ENCODE measurements at places on chromosomes 2 and 18. TPM values are rescaled to one million over a fixed set of nuclear protein-coding genes. Genes with fewer than 3 reads are reported as not detected.

DNA sequence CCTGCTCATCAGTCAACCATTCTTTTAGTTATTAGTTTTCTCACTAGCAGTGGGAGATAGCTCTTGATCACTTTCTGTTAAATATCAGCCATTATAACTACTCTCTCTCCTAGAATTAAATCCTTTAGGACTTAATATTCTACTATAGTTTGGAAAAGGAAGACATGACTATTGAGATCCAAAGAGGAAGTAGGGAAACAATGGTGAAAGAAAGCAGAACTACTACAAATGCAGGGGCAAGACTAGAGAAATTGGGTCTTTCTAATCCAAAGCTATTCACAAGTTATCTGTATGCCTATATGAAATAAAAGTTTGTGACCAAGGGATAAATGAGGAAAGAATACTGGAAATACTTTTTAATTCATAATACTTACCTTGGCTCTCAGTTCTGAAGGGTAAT lies 65.1 kb downstream of the SRBD1 start:
- no peak for DNase-seq

DNA sequence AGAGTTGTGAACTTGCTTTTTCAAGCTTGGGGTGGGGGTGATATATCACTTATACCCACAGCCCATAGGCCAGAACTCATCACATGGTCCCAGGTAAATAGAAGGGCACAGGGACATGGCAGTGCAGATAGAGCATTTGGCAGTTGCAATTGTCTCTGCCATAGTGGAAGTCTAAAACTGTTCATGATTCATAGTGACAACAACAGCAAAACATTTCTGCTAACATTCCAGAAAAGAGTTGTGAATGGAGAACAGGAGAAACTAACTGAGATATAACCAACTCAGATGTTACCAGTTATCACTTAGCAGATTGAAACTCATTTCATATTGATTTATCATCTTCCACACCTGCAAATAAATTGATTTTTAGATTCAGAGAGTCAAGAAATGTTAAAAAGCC lies 278.6 kb upstream of the KYNU start:
- DNase-seq: no peak

The SERPINB7 gene
- total RNA-seq: 1.4 TPM

The CRIM1 gene
- total RNA-seq: 81.5 TPM

The CRYBA2 gene
- 4.3 TPM for total RNA-seq

- no peak for DNase-seq
These were observed 47.1 kb downstream of the COPS8 start for GRCh38 chr2:237132799-237133198.

GRCh38 chr2:156687715-156688114 lies 251.5 kb downstream of the GPD2 start:
- DNase-seq: no peak

The CYS1 gene
- total RNA-seq: 2.1 TPM

- no peak for DNase-seq
These were observed 440.9 kb upstream of the CELF4 start for GRCh38 chr18:38006541-38006940.

DNA sequence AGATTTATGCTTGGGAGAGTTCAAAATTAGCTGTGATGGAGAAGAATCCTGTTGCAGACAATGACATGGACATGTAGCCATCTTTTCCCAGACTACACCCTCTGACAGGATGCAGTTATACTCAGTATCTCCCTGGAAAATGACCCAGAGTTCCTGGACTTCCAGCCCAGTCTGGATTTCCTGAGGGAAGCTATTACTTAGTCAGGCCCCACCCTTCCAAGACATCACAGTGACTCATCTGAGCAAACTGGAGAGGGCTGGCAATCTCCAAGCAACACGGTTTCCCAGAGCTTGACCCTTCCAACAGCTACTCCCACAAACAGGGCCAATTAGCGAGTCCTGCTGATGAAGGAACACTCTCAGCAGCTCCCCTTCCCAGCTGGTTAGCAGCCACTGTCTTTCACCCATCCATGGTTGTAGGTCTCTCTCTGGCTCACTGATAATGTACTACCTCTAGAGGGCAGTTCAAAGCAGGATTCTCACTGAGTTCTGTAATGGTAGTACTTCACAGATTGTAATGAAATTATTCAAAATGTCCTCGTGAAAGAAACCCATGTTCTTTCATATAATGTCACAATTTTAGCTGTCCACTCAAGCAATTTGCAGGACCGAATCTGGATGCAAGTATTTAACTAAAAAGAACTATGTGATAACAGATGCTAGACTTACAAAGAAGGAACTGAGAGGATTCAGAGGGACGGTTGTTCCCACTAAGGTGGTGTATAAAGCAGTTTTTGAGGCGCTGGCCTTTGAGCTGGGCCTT lies 110.2 kb downstream of the MDH1 start:
- DNase-seq: peak; percentile 83

DNA sequence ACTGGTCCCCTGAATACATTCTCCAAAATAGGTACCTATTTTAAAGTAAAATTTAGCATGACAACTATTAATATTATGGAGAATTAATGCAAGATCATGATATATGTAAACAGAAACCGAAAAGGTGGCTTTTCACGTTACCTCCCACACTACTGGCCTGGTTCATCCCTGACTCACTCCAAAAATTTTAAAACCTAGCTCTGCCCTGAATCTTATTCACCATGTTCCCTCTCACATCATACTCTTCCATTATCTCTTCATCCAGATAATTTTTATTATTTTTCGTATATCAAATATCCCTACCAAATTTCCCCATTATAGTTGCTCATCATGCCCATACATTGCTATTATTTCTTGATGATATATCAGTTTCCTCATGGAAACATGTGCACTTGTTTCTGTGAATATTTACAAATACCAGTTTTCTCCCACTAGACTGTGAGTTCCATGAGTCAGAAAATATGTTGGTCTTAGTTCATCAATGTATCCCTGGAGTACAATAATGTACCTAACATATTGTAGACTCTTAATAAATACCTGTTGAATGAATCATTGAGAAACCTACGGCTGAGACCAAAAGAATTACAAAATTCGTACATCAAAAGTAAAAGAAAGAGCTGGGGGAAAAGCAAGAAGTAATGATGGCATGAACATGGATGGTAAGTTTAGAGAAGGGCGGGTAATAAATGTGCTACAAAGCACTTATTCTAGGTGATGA lies 360.1 kb upstream of the CHAC2 start:
- no peak for DNase-seq

DNA sequence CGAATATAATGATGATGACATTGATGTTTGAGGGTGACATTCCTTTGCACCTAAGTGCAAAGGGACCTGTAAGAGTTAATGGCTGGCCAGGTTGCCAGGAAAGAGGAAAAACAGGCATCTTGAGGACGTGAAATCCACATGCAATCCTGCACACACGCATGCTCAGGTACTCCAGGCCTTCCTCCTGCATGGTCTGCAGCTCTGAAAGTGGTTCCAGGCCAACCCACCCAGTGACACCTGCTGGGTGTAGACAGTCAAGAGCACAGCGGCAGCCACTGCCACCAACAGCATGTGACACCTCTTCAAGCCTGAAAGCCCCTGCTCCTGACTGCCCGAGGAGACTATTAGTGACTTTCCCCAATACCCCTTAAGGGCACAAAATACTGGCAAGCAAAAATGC lies 101.6 kb downstream of the PIEZO2 start:
- no peak for DNase-seq

DNA sequence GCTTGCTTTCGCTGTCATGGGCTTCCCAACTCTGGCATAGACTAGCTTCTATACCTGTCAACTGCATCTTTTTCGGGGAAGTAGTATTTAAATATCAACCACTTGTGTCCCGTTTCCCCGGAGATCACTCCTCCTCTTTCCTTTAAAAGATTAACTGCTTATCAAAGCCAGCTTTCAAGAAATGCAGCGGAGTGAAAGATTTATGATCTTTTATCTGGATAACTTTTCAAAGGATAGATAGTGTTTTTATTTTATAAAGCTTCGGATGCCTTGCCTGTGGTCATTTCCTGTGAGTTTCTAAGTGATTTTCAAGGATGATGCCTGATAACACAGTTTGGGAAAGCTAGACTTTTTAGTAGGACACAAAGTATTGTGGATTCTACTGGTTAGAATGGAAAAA lies 2.9 kb upstream of the IGFBP5 start:
- no peak for DNase-seq

DNA sequence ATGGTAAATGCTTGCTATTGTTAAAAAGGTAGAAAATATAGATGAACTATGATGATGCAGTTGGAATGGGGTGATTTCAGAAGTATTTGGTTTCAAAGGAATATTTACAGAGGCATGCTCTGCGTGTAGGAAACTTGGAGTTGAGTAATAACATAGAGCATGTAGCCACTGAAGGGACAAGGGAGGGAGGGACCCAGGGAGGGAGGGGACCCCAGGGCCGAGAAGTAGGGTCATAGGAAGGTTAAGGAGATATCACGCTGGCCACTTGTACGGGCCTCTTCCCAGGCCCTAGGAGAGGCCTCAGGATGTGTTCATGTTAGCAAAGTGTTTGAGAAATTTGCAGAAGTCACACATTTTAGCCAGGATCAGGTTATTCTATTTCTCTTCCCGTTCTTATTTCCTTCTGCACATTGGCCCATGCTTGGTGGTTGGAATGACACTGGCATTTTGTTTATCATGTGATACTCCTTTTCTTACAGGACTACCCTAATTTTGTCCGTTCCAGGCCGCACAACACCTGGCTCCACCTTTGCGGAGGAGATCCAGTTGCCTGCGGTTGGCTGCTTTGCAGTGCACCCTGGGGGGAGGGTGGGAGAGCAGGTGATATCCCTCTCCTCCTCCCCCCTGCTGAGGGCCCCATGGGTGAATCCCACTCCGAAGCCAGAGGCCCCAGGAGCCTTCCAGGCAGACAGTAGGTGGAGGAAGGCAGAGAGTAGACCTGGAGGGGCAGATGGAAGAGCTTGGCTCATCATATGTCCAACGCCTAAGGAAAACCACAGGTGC lies 16.9 kb upstream of the ACKR3 start:
- DNase-seq: no peak

DNA sequence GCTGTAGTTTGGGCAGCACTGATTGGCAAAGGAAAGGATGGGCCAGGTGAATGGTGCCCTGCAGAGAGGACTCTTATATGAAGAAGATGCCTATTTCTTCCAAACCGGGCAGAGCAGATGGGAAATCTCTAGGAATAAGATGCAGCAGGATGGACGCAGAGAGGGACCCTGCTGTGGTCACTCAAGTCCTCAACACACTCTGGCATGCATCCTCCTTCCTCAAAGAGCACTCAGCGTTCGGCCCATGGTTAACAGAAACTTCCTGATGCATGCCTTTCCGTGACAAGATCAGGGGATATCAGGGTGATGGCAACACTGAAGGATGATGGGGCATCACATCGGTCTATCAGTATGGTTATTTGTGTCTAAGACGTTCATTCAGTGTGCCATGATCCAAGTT lies 232.7 kb downstream of the TTC32 start:
- no peak for DNase-seq

DNA sequence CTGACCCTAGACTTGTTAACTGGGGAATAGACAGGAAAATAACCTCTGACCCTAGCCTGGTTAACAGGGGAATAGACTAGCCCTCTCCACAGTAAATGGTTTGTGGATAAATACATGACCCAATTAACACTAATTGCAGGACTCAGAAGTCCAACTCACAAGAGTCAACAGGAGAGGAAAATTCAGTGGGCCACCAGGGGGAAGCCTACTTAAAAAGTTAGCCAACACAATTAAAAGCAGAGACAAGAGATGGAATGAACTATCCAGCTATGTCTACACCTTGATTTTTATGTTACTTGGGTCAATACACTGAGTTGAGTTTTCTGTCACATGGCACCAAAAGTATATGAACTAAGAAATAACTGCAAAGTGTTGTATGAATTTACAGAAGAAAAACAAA lies 158.8 kb upstream of the SLC39A10 start:
- DNase-seq: no peak

The G6PC2 gene
- total RNA-seq: not detected

- no peak for DNase-seq
These were observed 695.7 kb upstream of the POU3F3 start for GRCh38 chr2:104158191-104158590.

DNA sequence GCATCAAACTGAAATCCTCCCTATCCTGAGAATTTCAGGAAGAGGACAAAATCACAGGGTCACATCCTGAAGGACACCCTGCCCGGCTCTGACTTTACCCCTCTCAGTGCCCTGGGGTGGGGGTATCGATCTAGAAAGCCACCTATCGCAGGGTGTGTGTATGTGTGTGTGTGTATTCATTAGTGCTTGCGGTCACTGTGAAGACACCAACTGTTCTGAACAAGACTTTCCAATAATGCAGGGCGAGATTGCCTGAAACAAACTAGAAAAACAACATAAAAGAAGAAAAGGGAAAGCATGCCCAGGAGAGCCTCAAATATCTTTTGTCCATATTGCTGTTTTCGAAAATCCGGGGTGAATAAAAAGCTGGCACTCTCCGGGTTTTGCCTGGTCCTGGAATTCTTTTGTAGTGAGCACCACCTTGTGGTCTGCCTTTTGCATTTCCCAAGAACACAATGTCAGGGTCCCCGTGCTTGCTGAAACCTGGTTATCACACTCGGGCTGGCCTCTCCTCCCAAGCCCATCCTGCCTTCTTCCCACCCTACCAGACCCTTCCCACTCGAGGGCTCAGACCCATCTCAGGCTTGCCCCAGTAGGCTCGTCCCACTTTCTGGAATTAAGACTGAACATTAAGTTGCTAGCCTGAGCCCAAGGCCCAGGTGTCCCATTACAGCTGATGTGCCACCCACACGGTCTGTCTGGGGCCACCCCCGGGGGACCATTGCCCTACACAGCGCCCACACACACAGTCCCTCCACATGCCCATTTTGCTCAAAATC lies 25.0 kb upstream of the COPS8 start:
- peak; percentile 60 for DNase-seq

GRCh38 chr2:14011190-14011589 lies 621.3 kb upstream of the LRATD1 start:
- DNase-seq: no peak

Measured in Daoy (cell line).